ENCODE measurements at places on chromosomes 2 and 18.
A peak's percentile ranks its signal among the peaks of the same experiment; 100 is the strongest.

GRCh38 chr18:2425426-2426317, 145.6 kb downstream of the METTL4 start:
- H3K4me3 ChIP-seq, result no peak overlapping the region
- DNase-seq, result no peak
- H3K36me3 ChIP-seq, result no peaks in the 10 kb centered on the region
- H3K27ac ChIP-seq, result no peak overlapping the region
- peaks cover 8% of the 10 kb centered on the region for H3K27me3 ChIP-seq

DNA sequence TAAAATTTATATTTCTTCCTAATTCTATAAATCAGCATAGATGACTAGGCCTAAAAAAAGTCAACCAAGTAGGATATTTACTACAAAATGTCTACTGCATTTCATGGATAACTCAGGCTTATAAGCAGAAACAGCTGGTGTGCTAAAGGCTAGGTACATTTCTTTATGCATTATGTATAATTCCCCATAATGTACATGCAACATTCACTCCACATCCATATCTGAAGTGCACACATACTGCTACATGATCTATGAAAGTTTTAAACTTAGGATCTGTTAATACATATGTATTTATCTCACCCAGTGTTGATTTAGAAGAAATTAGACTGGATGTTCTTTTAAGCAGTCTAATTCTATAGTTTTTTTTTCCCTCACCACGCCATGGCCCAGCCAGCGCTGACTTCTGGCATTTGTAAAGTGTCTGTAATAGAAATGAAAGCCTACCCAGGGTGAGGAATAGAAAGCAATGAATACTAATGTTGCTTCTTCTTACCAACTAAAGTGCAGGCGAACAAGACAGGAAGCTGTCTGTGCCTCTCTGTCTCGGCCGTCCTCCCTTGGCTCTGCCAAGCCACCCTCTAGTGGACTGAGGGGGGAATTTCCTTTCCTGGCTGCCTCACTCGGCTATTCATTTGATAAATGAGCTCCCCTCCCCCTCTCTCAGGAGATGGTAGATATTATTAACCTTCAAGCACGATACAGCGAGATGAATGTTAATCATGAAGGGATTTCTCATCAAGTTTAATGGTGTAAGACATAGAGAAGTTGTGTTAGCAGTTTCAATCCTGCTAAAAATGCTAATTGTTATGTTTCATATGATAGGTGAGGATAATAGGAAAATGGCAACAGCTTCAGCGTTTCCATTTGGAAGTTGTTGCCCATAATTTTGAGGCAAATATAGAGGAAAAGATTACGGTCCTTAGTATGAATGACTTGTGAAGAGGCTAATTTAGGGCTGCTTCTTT, 384.5 kb downstream of the MTX2 start:
- H3K27me3 ChIP-seq, result peaks cover 64% of the 10 kb centered on the region
- H3K36me3 ChIP-seq, result no peaks in the 10 kb centered on the region
- no peak for DNase-seq

GRCh38 chr2:172606285-172606684, 50.4 kb downstream of the PDK1 start:
- H3K4me3 ChIP-seq, result no peak overlapping the region
- no peak for DNase-seq
- H3K4me1 ChIP-seq, result no peaks in the 10 kb centered on the region
- H3K36me3 ChIP-seq, result peaks cover 6% of the 10 kb centered on the region
- no peak overlapping the region for H3K27ac ChIP-seq
- H3K27me3 ChIP-seq, result no peaks in the 10 kb centered on the region

GRCh38 chr2:208250388-208250787, 4.5 kb downstream of the IDH1 start:
- H3K27ac ChIP-seq, result no peak overlapping the region
- DNase-seq, result no peak
- no peaks in the 10 kb centered on the region for H3K27me3 ChIP-seq
- peaks cover 5% of the 10 kb centered on the region for H3K36me3 ChIP-seq
- H3K4me3 ChIP-seq, result no peak overlapping the region

DNA sequence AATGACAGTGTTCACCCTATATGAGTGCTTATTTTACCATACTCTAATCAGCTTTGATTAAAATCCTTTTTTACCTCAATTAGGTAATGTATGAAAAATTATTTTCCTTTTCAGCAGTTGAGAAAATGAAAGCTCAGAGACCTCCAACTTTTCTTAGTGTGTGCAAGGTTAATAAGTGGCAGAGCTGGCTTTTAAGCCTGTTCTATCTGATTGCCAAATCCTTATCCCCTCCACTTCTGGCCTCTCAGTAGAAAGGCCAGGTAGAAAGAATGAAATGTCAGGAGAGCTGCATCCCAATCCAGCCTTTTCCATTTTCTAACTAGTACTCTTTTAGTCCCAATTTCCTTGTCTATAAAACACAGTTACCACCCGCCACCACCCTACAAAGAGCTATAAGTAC, 67.6 kb upstream of the LCLAT1 start:
- H3K27me3 ChIP-seq, result peaks cover 17% of the 10 kb centered on the region
- no peak overlapping the region for H3K4me3 ChIP-seq
- H3K27ac ChIP-seq, result no peak overlapping the region
- H3K36me3 ChIP-seq, result no peaks in the 10 kb centered on the region
- H3K4me1 ChIP-seq, result peaks cover 15% of the 10 kb centered on the region
- DNase-seq, result no peak

GRCh38 chr2:219569041-219569440, 2.3 kb downstream of the OBSL1 start:
- H3K27me3 ChIP-seq, result peaks cover 28% of the 10 kb centered on the region
- H3K36me3 ChIP-seq, result no peaks in the 10 kb centered on the region
- H3K4me1 ChIP-seq, result peaks cover 4% of the 10 kb centered on the region
- no peak overlapping the region for H3K4me3 ChIP-seq
- no peak for DNase-seq

- H3K4me3 ChIP-seq, result no peak overlapping the region
- no peak overlapping the region for H3K27ac ChIP-seq
- DNase-seq, result no peak
These were observed 37.1 kb upstream of the UBE2E3 start for GRCh38 chr2:180943275-180943674.

DNA sequence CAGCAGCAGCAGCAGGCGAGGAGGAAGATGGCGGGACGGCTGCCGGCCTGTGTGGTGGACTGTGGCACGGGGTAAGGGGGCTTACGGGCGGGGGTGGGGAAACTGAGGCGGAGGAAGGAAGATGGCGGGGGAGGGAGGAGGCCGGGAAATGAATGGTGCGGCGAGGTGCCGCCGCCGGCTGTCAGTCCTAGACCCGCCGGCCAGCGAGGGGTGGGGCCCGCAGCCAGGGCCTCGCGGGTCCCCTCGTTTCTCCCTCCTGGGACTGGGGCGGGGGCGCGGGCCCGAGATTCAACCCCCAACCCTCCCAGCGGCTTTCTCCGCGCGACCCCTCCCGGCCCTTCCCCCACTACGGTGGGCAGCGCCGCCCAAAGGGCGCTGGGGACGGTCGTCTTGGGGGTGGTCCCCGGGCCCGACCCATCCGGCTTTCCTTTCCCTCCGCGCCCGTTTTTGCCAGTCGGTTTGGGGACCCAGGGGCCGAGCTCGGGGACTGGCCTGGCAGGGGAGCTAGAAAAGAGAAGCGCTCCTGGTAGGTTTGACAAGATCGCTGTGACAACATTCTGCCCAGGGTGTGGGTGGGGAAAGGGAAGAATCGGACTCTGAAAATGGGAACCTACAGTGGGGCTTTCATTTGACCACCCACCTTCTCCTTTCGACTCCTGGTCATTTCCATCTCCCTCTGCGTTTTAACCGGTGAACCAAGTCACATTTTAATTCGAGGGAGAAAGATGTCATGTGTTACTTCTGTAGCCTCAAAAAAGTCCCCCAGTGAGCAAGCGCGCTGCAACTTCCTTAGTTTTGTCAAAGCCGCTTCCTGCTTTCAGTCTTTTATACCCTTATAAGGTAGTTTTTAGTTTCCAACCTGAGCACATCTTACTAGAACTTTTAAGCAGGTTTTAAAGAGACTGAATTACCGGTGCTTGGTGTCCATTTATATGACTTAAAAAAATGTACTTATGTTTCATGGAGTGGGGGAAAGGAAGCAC, 655 bp downstream of the ACTR3 start:
- peak; percentile 84 for DNase-seq
- peaks cover 66% of the 10 kb centered on the region for H3K4me1 ChIP-seq
- H3K27ac ChIP-seq, result peak overlapping the region; percentile 98
- H3K4me3 ChIP-seq, result peak overlapping the region; percentile 95
- no peaks in the 10 kb centered on the region for H3K27me3 ChIP-seq
- H3K36me3 ChIP-seq, result peaks cover 52% of the 10 kb centered on the region

DNA sequence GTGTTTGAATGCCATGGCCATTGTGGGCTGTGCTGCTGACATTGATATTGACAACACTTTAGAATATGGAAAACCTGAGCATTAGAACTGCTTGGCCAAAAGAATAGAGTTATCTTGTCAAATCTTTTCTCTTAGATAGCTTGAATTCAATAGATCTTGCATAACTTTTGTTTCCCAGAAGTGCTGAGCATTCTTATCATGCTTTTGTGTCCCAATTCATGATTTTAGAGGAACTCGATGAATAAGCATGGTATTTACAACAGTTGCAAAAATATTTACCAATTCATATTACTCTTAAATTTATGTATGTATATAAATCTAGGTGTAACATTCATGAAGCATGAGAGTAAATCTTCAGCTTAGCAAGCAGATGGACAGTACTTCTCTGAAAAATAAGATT, 508.0 kb downstream of the BCL11A start:
- no peak overlapping the region for H3K4me3 ChIP-seq
- no peak overlapping the region for H3K27ac ChIP-seq
- H3K4me1 ChIP-seq, result no peaks in the 10 kb centered on the region
